ENCODE measurements at places on chromosomes 11 and 22.

DNA sequence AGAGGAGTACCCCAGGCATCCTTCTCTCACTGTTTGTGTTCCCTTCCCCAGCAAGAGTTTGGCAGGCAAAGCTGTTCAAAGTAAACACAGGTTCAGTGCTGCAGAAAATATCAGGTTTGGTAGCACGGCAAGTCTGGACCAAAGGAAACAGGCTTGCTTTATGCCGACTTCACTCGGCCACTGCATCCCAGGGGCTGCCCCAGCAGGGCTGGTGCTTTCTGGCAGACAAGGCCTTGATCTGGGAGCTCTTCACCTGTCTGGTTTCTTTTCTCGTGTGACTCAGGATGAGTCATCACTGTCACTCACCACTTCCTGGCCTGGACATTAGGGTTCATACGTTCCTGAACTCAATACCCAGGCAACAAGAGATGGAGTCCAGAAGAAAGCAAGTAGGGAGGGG, 52.6 kb upstream of the NAV2 start:
- H3K36me3 ChIP-seq = no peaks in the 10 kb centered on the region
- H3K4me3 ChIP-seq = no peak overlapping the region
- H3K27ac ChIP-seq = no peak overlapping the region
- H3K4me1 ChIP-seq = no peaks in the 10 kb centered on the region

- no peak overlapping the region for H3K27ac ChIP-seq
- DNase-seq = no peak
- H3K4me3 ChIP-seq = no peak overlapping the region
Measured at GRCh38 chr11:64856382-64857227, 12.2 kb upstream of the CDC42BPG start.

GRCh38 chr11:33655842-33656600, 44.6 kb downstream of the C11orf91 start:
- no peaks in the 10 kb centered on the region for H3K36me3 ChIP-seq
- H3K27me3 ChIP-seq = no peaks in the 10 kb centered on the region
- H3K4me3 ChIP-seq = no peak overlapping the region
- no peaks in the 10 kb centered on the region for H3K4me1 ChIP-seq
- no peak overlapping the region for H3K27ac ChIP-seq
- no peak for DNase-seq

DNA sequence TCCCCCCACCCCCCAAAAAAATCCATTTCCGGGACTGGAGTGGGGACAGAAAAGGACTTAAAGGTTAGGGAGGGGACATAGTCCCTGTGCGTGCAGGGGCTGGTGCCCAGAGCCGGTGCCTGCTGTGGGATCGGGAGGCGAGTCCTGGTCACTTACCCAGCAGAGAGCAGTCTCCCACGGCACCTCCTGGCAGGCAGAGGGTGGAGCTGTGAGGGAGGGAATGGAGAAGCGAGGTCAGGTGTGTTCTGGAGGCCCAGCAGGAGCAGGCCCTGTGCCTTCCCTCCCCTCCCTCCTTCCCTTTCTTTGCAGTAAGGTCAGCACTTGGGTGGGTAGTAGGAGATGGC, 28.4 kb downstream of the SHANK3 start:
- no peak overlapping the region for H3K4me3 ChIP-seq
- H3K27me3 ChIP-seq = no peaks in the 10 kb centered on the region
- no peaks in the 10 kb centered on the region for H3K36me3 ChIP-seq
- no peak for DNase-seq

DNA sequence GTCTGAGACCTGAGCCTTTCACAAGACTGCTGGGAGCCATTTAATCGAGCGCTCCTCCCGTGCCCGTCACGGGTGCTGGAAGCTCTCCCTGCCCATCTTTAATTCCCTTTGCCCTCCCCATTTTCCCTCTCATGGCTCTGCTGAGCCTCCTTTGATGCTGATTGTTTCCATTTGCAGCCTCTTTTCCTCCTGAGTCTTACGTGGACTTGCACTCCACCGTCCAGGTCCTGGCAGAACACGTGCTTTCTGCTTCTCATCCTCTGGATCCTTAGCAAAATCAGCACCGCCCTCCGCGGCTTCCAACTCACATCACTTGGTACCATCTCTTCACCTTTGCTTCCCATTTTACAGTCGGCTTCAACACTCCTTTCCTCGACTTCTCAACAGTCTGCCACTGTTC, 7.3 kb downstream of the IFT27 start:
- no peaks in the 10 kb centered on the region for H3K27me3 ChIP-seq
- H3K4me3 ChIP-seq = no peak overlapping the region
- DNase-seq = no peak
- H3K4me1 ChIP-seq = no peaks in the 10 kb centered on the region

GRCh38 chr11:75068559-75068958, 28.1 kb downstream of the OR2AT4 start:
- H3K27me3 ChIP-seq = no peaks in the 10 kb centered on the region
- DNase-seq = no peak
- no peaks in the 10 kb centered on the region for H3K4me1 ChIP-seq
- no peak overlapping the region for H3K27ac ChIP-seq
- H3K36me3 ChIP-seq = no peaks in the 10 kb centered on the region

DNA sequence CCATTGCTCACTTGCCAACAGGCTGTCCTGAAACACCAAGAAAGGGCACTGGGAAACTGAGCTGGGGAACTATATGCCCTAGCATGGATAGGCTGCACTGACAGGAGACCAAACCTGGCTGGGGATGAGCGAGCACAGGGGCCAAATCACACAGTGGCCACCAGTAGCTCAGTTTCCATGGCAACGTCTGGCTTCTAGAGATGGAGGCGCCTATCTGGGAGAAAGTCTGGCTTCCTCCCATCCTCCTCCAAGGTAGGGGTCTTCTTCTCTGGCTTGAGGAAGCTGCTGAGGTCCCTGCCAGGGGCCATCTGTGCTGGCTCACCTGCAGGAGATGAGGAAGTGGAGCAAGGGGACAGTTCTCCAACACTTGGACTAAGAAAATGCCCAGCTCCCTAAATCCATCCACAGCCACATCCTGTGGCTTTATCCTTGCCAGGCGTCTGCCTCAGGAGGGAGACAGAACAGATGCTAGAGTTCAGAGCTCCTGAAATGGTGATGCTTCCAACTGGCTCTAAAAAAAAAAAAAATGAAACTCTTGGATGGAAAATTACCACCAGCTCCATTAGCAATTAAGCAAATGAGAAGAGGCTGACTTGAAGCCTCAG, 48.3 kb downstream of the SYT13 start:
- H3K4me1 ChIP-seq = no peaks in the 10 kb centered on the region
- H3K27me3 ChIP-seq = no peaks in the 10 kb centered on the region
- no peaks in the 10 kb centered on the region for H3K36me3 ChIP-seq

- no peaks in the 10 kb centered on the region for H3K27me3 ChIP-seq
- DNase-seq = no peak
- no peak overlapping the region for H3K27ac ChIP-seq
- H3K36me3 ChIP-seq = peaks cover 27% of the 10 kb centered on the region
- H3K4me3 ChIP-seq = no peak overlapping the region
Measured at GRCh38 chr11:95989076-95989605, 65.2 kb upstream of the MTMR2 start.

GRCh38 chr11:128956401-128957201, 13.9 kb upstream of the TP53AIP1 start:
- no peaks in the 10 kb centered on the region for H3K4me1 ChIP-seq
- no peak overlapping the region for H3K27ac ChIP-seq
- no peaks in the 10 kb centered on the region for H3K27me3 ChIP-seq
- no peak for DNase-seq
- H3K4me3 ChIP-seq = no peak overlapping the region
- no peaks in the 10 kb centered on the region for H3K36me3 ChIP-seq

GRCh38 chr22:30878516-30879414, 89.8 kb downstream of the MORC2 start:
- no peaks in the 10 kb centered on the region for H3K27me3 ChIP-seq
- no peak for DNase-seq
- H3K4me3 ChIP-seq = no peak overlapping the region
- no peaks in the 10 kb centered on the region for H3K36me3 ChIP-seq
- H3K27ac ChIP-seq = no peak overlapping the region

DNA sequence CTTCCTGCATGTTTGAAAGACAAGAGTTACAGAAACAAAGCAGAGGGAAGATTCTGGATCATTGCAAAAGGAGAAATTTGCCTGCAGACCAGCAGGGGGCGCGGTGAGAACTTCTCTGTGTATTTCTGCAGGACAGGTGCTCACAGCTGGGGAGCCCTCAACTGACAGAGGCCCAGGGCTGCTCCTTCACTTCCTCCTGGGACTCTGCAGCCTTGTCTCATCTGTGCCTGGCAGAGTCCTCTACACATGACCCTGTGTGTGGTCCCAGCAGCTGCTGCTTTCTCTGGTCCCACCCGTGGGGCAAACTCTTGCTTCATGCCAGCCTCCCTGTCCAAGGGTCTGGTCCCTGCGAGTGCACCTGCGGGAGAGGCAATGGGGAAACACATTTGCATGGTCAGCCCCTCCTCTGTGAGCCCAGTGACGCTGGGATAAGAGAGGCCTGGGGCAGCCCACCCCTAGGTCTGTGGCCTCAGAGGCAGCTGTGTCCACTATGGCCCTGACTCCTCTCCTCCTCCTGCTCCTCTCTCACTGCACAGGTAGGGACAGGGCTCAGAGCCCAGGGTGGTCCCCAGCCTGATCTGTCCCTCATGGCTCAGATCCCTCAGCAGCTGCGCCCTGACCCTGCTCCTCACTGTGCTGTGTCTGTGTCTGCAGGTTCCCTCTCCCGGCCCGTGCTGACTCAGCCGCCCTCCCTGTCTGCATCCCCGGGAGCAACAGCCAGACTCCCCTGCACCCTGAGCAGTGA, 43.2 kb upstream of the VPREB1 start:
- H3K36me3 ChIP-seq = no peaks in the 10 kb centered on the region
- H3K27me3 ChIP-seq = no peaks in the 10 kb centered on the region
- H3K4me1 ChIP-seq = no peaks in the 10 kb centered on the region
- H3K27ac ChIP-seq = no peak overlapping the region
- peak; percentile 20 for DNase-seq

GRCh38 chr11:75341612-75342011, 9.8 kb downstream of the ARRB1 start:
- no peak overlapping the region for H3K4me3 ChIP-seq
- H3K27me3 ChIP-seq = no peaks in the 10 kb centered on the region
- peaks cover 97% of the 10 kb centered on the region for H3K4me1 ChIP-seq
- H3K27ac ChIP-seq = no peak overlapping the region

DNA sequence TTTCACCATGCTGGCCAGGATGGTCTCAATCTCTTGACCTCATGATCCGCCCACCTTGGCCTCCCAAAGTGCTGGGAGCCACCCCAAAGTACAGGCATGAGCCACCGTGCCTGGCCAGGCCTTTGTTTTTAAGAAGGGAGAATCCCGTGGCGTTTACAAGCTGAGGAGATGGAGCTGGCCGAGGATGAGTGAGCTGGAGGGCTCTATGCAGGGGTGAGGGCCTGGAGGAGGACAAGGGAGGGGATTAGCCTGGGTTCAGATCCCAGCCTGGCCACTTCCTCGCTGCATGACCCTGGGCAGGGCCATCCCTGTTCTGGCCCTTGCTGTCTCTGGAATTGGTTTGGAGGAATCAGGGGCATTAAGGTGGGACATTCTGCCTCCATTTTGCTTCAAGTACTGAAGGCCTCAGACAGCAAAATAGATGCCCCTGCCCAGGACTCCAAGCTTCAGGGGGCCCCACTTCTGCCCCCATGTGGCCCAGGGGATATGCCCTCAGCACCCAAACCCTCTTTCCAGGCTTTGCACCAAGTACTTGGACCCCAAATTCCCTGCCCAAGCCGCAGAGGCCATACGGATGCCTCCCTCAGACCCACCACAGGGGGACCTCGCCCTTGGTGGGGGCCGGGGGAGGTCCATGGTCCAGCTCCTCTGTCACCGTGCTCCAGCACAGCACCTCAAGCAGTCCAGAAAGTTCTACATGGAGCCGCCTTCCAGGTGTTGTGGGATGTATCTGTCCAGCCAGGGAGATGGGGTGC, 12.1 kb upstream of the LRP5 start:
- DNase-seq = no peak
- no peaks in the 10 kb centered on the region for H3K4me1 ChIP-seq

DNA sequence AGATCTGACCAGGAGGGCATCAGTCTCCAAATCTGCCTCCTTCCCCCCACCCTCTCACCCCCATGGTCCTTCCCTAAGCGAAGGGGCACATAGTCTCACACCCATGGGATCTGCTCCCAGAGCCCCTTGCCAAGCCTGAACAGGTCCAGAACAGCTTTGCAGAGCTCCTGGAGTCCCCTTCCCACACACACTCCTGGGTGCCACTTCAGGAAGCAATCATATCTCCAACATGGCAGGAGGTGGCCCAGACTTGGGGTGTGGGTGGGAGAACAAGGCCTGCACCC, 63.0 kb downstream of the MICAL3 start:
- no peak for DNase-seq
- H3K36me3 ChIP-seq = no peaks in the 10 kb centered on the region
- no peaks in the 10 kb centered on the region for H3K27me3 ChIP-seq
- no peak overlapping the region for H3K4me3 ChIP-seq

DNA sequence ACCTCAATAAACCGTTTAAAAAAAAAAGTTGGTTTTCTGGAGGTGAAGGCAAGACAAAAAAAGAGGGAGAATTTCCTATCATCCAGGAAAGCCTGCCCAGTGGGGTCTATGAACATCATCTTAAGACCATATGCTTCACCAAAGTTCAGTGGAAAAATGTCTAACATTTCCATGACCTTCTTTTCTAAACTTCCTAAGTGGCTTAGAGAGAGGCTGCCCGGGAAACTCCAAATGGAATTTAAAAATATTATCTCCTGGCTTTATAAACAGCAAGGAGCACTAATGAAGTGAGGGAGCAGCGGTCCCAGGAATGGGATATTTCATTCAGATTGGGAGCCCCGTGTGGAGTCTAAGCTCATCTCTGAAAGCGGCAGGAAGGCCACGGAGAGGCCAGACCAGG, 46.9 kb downstream of the ETS1 start:
- DNase-seq = no peak
- peaks cover 12% of the 10 kb centered on the region for H3K4me1 ChIP-seq
- no peak overlapping the region for H3K27ac ChIP-seq
- no peaks in the 10 kb centered on the region for H3K36me3 ChIP-seq
- no peaks in the 10 kb centered on the region for H3K27me3 ChIP-seq

DNA sequence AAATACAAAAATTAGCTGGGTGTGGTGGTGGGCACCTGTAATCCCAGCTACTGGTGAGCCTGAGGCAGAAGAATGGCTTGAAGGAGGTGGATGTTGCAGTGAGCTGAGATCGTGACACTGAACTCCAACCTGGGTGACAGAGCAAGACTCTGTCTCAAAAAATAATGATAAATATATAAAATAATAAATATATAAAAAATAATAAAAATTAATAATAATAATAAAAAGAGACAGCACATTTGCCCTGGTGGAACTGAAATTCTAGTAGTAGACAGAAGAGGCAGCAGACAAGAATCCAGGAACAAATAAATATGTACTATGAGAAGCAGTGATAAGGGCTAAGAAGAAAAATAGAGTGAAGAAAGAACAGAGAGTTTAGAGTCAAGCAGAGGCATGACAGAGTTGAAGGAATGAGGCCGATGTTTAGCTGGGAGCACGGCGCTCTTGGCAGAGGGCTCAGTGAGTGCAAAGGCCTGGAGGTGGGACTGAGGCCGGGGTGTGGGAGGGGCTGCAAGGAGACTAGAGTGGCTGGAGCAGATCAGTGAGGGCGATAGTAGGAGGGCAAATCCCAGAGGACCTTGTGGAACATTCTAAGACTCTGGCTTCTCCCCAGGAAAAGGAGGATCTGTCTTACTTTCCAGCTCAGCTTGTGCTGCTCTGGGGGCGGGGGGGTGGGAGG, 410.3 kb downstream of the MN1 start:
- H3K4me3 ChIP-seq = no peak overlapping the region
- H3K27ac ChIP-seq = no peak overlapping the region
- H3K4me1 ChIP-seq = no peaks in the 10 kb centered on the region
- no peak for DNase-seq
- H3K36me3 ChIP-seq = no peaks in the 10 kb centered on the region
